ENCODE measurements at places on chromosomes 16 and 17.

DNA sequence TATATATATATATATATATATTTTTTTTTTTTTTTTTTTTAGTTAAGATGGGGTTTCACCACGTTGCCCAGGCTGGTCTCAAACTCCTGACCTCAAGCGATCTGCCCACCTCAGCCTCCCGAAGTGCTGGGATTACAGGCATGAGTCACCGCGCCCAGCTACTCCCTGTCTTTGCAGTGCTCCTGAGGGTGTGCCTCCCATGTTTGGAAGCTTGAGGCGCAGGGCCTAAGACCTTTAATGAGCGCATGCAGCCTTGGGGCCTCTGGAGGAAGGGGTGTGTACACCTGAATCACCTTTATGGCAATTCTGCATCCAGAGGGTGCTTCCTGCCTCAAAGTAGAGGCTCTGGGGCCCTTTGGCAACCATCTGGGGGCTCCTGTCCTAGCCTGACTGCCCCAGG is 219.4 kb upstream of the CIBAR2 start:
- no peak for DNase-seq

DNA sequence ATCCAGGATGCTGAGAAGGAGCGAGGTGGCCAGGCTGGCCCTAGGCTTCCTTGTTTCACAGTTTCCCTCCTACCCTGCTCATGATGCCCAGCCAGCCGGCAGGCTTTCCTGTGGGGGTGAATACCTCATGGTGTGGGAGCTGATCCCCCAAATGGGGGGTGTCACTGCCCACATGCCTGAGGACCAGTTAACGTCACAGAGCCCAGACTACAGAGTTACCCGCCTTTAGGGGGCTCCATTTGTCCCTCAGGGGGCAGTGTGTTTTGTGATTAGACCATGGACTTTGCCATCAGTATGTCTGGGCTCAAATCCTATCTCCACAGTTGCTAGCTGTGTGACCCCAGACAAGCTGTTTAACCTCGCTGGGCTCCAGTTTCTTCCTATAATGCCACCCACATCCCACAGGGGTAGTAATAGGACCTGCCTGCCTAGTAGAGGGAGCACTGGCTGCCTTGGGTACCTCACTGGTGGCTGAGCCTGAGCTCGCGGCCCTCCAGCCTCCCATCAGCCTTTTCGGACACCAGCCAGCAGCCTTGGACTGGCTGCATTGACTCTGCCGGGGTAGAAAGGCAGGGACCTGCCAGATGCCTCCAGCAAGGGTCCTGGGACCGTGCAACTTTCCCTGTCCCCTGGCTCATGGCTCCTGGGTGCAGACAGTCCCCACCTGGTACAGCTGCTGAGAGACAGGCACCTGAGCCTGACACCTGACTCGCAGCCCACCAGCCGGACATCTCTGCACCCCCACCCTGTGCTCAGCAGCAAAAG is 87.5 kb upstream of the GSE1 start:
- no peak for DNase-seq

GRCh38 chr16:83969771-83970429 is 1.9 kb downstream of the NECAB2 start:
- no peak for DNase-seq

DNA sequence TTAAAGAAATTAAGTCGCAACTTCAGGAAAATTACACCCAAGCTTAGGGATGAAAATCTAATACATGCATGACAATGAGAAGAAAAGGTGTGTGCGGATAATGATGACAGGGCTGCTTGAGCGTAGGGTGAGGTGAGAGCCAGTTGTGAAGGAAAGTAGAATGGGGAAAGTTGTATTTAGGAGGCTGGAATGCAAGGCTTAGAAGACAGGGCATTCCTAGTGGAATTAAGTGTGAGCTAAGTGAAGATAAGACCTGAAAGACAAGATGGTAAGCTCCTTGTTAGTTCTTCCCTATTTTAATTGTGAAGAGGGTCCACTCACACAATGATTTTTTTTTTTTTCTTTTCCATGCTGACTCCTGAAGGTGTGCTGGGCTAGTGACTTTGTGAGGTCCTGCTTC is 519.5 kb upstream of the SALL1 start:
- DNase-seq, result no peak

GRCh38 chr16:55421226-55421625 is 57.8 kb upstream of the MMP2 start:
- no peak for DNase-seq

GRCh38 chr17:43467981-43468581 is 15.7 kb upstream of the DHX8 start:
- peak; percentile 93 for DNase-seq

DNA sequence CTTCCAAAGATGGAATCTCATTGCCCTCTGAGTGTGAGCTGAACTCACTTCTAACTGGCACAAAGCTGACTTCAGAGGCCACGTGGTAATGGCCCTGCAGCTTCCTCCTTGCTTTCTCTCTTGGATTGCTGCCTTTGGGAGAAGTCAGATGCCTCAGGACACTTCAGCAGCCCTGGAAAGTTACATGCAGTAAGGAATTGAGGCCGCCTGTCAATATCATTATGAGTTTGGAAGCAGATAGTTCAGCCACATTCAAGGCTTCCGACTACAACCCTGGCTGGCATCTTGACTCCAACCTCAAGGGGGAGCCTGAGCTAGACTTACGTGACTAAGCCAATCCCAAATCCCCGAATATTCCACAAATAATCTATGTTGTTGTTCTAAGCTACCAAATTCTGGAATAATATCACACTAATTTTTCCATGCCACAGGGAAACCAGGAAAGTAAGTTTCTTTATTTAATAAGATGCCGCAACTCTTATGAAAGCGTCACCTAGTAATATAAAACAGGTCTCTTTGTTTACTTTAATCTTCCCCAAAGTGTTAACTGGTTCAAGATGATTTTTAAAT is 13.6 kb downstream of the CEP20 start:
- DNase-seq, result peak; percentile 67

DNA sequence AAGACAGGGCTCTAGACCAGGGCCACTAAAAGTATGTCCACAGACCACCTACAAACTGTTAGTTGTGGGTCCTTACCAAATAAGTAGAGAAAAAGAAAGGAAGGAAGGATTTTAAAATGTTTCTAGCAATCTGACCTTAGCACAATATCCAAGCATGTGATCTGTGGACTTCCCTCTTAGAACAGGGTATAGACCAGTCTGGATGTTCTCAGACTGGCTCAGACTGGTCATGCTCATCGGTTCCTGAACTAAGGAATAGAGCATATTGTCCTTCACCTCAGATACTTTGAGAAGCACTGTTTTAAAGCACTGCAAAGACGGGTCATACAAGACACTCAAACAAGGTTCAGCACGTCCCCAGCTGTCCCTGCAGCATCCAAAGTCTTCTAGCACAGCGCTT is 25.8 kb downstream of the CUEDC1 start:
- DNase-seq, result no peak

DNA sequence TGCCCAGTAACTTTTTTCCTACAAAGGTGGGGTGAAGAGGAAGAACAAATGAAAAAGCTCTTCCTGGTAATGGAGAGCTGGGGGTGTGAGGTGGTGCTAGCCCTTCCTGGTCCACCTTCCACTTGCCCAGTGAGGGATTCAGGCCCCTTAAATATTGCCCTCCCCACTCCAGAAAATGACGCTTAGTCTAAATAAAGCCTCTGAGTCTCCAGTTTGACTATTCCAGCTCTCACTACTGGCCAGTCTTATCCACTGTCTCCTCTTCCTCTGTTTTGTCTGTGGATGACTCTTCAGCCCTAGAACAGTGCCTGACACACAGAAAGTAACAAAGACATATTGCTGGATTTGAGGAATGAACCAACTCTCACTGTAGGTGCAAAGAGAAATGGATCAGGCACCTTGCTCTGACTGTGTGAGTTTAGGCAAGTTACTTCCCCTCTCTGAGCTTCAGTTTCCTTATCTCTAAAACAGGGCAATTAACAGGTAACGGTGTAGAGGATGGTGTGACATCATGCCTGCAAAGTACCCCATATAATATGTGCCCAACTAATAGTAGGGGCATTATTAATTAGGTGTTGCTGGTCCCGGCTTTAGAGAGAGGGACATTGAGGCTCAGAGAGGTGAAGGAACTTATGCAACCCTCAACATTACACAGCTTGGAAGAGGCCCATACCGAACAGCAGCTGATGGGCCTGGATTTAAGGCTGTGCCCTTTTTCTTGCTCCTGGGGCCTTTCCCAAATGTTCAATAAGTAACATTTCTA is 21.3 kb downstream of the ZNF385C start:
- DNase-seq, result no peak

- no peak for DNase-seq
Measured at GRCh38 chr17:2174014-2174413, 119.1 kb downstream of the HIC1 start.

- no peak for DNase-seq
Measured at GRCh38 chr17:78121801-78122215, 6.7 kb downstream of the TMC6 start.

All from fibroblast of upper back skin (primary cell).